ENCODE measurements at places on chromosomes 2 and 18.
A peak's percentile ranks its signal among the peaks of the same experiment; 100 is the strongest.

GRCh38 chr2:170025223-170025622, 152.7 kb upstream of the MYO3B start:
- no peak for DNase-seq

GRCh38 chr2:177265824-177266817, 1.6 kb upstream of the NFE2L2 start:
- DNase-seq, result no peak

- no peak for DNase-seq
Measured at GRCh38 chr2:37795938-37796337, 124.5 kb upstream of the CDC42EP3 start.

GRCh38 chr2:136226903-136227302, 109.0 kb upstream of the CXCR4 start:
- DNase-seq, result no peak

DNA sequence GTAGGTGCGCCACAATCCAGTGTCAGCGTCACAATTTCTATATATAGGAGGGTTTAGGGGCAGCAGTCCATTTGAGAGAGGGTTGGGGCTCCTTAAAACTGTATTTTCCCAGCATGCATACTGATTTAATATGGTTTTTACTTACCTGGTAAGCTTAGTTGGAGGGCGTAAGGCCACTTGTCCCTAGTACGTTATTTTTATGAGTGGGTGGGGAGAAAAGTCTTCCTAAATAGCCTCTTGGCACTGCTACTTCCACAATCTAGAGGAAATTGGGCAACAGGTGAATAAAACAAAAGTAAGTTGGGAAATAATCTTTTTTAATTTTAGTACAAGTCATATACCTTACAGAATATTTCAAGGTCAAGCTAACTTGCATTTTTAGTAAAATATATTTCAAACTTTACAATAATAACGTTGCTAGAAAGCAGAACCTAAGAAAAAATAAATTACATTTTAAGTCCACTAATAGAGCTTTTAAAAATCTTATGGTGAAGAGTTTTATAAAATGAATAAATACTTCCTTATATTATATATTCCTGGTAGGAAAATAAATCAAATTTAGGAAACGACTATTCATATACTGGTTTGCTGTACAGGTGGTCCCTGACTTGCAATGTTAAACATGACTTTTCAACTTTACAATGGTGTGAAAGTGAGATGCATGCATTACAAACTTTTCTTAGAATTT, 20.9 kb downstream of the DHRS9 start:
- no peak for DNase-seq

DNA sequence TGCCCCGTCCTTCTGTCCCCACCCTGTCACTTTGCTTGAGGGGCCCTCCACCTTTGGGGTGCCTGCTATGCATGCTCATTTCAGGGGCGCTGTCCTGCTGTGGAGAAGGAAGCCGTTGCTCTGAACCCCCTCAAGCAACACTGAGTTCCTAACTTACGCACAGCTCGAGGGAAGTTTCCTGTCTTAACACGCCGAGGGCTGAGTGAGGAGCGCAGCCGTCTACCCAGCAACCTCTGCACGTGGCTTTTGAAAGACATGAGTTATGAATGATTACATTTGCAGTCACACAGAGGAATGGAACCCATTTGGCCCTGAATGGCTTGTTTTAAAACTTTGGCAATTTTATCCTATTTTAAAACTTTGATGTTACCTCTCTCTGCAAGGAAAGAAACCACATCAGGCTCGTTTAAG, 14.0 kb downstream of the RAMP1 start:
- no peak for DNase-seq

GRCh38 chr2:45567974-45568789, 42.9 kb downstream of the SRBD1 start:
- no peak for DNase-seq

- DNase-seq, result no peak
Measured at GRCh38 chr2:204033611-204034495, 97.3 kb downstream of the ICOS start.

- no peak for DNase-seq
Measured at GRCh38 chr2:98823196-98824170, 92.6 kb upstream of the MGAT4A start.

DNA sequence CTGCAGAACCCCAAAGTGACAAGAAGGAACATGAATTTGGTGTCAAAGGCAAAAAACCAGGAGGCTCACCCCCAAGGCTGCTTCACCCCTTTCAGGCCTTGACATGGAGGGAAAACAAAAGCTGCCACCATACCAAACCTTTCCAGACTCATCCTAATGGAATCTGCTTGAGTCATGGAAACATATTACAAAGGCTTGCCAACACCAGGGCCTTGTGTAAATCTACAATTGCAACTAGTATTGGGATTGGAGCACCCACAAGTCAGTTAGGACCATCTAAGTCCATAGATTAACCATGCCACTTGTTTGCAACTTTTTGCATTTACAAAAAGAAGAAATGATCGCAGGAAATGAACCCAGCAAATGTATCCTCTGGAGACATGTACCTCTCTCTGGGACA, 297.6 kb downstream of the CDCA7 start:
- DNase-seq, result no peak

GRCh38 chr2:174568425-174568824, 29.2 kb downstream of the WIPF1 start:
- DNase-seq, result no peak

DNA sequence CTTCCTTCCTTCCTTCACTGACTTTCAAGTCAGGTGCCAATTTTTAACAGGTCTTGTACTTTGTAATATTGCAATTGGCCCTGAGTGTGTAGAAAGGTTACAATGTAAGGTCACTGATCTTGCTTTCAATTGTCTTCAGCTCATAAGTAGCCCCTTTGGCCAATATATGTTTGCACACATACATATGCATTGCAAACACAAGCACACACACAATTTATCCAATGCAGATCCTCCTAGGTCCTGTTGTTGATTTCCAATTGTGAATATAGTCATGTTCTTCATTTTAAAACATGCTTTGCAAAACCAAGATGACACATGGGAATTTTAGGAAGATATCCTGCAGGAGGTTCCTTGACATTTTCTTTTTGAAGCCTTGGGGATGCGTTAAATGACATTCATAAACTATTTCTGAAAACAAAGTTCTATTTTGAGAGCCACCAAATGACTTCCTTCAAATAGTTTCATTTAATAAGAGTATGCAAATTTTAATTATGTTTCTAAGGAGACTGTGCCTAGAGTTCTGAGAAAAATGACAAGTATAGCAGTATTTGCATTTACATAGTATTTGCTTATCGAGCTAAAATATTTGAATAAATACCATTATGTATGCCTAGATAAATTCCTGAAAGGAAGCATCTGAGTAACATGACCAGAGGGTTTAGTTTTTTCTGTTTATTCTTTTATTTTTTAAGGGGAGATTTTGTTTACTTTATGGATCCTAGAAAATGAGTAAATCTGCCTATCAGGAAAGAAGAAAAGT, 117.1 kb upstream of the TMEFF2 start:
- no peak for DNase-seq

GRCh38 chr2:168525020-168525419, 68.9 kb downstream of the CERS6 start:
- no peak for DNase-seq

- DNase-seq, result no peak
Measured at GRCh38 chr2:134421556-134422328, 167.9 kb downstream of the MGAT5 start.

- no peak for DNase-seq
Measured at GRCh38 chr2:133953524-133953923, 300.3 kb upstream of the MGAT5 start.

DNA sequence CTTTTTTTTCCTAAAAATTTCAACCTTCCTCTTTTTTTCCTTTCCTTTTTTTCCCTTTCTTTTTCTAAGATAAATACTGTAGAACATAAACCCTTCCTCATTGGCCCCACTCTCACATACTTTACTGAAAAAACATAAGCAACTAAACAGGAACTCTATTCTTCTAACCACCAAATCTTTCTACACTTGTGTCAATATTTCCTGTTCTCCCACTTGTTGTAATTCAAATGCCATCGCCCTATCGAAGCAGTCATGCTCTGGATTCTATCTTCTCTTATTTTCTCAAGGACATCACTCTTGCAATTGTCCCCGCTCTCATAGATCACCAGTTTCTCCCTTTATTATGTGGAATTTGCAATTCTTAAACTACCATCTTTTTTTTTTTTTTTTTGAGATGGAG, 20.2 kb upstream of the SSB start:
- no peak for DNase-seq

- peak; percentile 89 for DNase-seq
Measured at GRCh38 chr2:18976168-18976961, 382.1 kb downstream of the OSR1 start.

DNA sequence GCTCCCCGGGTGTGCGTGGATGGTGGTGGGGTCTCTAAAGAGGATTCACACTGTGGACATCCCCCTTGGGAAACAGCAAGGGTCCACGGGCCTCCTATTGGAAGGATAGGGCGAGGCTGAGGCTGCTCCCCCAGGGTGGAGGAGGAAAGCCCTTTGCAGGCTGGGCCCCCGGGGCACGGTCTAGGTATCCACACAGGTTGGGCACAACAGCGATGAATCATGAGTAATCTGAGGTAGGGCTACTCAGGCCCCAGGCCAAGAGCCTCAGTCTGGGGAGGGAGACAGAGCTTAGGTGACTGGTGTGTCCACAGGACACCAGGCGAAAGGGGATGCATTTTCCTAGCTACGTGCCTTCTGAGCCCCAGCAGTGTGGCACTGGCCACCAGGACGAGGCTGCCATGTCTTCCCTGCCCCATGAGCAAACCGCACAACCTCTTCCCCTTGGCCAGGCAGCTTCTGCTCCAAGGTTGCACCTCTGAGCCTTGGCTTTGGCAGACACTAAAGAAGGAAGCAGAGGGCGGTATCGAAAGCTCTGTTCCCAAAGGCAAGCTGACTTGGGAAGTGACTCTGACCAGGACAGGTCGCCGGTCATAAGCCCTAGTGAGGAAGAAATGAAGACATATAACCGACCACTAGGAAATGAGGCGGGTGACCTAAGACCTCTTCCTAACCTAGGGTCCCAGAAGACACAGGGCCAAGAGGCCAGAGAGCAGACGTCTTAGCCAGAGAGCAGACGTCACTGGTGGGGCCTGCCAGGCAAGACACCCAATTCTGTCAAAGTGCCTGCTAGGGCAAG, 14.6 kb upstream of the SEMA4C start:
- no peak for DNase-seq

DNA sequence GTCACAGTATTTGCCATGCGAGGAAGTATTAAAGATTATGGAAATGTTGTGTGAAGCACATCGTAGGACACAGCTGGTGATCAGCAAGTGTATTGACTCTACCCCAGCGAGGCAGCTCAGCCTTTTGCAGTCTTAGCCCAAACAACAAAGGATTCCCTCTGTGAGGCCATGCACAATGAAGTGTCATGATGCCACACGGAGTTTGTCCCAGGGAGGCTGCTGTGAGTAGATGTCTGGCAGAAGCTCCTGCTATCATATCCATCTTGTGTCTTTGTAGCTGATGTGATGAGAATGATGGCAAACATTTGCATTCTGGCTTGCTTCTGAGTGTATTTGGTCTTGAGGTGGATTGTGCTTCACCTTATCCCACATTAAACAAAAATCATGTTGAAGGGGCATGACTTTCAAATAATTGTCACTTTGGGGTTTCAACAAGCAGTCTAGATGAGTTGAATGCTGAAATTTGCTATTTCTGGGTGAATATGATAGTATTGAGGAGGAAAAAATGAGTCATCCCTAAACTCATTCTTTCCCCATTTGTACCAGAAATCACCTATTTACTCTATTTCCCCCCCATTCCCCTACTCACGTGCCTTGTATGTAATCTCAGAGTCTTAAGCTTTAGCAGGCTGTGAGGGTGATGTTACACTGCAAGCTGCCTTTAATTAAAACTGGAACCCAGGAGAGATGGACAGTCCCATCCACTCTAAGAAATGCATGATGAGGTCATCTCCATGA, 273.5 kb downstream of the RNF144A start:
- DNase-seq, result no peak

- peak; percentile 11 for DNase-seq
Measured at GRCh38 chr2:49260979-49261538, 106.7 kb upstream of the FSHR start.

DNA sequence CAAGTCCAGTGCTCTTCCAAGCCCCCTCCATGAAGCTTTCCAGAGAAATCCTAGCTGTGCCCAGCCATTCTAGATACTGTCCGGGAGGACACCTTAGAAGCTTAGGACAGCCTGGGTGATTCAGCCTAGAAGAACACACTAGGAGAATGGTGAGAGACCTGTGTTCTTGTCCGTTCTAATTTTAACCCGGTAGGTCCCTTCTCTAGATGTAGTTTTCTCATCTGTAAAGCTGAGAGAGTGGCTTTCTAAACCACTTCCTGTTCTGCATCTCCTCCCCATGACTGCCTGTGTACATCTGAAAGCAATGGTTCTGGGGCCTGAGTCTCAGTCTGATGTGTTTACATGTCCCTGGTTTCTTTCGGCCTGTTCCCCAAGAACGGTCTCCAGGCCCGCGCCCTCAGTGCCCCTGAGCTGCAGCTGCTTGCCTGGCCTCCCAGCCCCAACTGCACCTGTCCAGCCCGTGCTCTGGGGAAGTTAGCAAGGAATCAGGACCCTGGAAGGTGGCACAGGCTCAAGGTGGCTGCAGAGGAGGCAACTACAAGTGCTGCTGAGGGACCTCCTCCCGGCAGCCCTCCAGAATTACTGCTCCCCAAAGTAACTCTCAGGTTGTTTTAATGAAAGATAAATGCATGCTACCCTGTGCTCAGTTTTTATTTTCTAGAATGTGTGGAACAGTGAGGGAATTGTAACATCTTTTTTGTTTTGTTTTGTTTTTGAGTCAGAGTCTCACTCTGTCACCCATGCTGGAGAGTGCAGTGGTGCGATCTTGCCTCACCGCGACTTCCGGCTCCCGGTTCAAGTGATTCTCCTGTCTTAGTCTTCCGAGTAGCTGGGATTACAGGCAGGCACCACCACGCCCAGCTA, 105.9 kb downstream of the LBH start:
- no peak for DNase-seq

DNA sequence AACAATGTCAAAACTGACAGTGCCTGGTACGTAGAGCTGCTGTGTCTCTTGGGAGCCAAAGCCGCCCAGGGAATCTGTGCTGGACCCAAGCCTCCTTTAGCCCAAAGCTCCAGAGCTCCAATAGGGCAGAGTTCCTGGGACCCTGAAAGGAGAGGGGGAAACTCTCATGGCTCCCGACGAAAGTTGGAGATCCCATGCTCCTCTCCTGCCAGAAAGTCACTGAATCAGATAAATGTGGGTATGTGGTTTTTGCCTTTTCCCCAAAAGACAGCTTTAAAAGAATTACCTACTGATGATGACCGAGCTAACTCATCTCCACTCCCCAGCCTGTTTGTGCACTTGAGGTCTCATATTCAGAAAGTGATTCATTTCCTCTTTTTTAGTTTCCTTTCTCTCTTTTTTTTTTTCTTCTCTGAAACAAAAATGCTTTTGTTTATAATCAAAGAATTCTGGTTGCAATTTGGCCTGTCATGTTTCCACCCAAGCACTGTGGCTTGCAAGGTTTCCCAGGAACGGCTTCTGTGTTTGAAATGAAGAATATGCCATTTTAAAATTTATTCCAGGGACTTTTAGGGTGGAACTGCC, 14.1 kb upstream of the PMAIP1 start:
- no peak for DNase-seq

DNA sequence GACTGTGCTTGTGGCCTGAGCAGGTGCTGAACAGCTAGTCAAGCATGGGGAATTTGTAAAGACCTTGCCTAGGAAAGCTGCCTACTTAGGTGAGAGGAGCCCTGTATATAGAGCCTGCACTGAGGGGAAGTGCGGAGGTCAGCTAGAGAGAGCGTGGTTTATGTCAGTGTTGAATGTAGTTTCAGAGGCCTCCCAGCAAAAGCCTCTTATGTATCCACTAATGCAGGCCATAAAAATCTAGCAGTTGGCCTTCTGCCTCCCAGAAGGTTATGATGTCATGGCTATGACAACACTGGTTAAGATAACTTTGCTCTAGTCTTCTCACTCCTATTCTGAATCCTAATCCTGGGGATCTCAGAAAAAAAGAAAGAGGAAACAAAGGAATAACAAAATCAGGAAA, 88.9 kb downstream of the ASXL3 start:
- no peak for DNase-seq
